RKO (cell line): ENCODE measurements at places on chromosomes 12 and 14.

GRCh38 chr12:113241191-113242025, 20.1 kb downstream of the TPCN1 start:
- no peak for DNase-seq

- DNase-seq, result no peak
Observed at GRCh38 chr14:52244328-52244727, 23.2 kb upstream of the PTGDR start.

- DNase-seq, result no peak
Observed at GRCh38 chr12:30525171-30525570, 170.5 kb downstream of the IPO8 start.

GRCh38 chr12:55972456-55972855, 1.4 kb upstream of the RAB5B start:
- DNase-seq, result no peak

- DNase-seq, result no peak
Observed at GRCh38 chr12:68789144-68789878, 18.7 kb upstream of the MDM2 start.

DNA sequence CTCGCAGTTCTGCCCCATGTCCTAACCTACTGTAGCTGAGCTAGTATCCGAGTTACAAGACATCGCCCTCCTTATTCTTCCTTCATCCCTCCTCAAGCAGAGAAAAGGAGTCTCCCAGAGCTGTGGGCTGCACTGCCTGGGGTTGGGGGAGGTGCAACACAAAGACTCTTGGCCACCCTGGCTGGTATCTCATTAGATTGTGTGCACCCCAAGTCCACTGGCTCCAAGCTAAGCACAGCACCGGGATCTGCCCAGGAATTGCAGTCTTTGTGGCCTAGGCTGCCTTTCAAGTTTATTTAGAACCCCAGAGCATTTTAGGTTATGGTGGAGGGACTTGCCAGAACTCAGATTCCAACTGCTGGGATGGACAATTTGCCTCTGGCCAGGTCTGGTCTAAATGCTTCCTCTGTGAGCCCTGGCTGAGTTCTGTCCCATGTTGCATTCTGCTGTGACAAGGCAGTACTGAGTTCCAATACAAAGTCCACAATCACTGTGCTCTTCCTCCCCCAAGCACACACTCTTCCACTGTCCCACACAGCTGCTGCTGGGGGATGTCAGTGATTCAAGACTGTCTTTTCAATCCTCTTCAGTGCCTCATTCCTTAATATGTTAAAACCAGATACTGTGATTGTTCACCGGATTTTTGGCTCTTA, 169.6 kb upstream of the CLEC14A start:
- DNase-seq, result no peak

DNA sequence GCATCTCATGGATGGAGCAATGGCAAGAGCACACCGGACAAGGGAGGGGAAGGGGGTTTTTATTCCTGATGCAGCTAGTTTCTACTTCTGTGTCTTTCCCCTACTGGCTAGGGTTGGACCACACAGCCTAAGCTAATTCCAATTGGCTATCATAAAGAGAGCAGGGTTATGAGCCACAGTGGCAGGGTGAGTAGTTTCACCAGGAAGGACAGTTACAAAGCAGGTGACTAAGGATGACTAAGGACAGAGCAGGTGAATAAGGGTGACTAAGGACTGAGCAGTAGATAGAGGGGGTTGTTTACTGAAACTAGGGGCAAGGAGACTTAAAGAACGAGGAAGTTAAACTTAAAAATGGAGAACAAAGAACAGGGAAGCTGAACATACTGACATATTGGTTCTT, 321.4 kb upstream of the SEL1L start:
- peak; percentile 24 for DNase-seq

DNA sequence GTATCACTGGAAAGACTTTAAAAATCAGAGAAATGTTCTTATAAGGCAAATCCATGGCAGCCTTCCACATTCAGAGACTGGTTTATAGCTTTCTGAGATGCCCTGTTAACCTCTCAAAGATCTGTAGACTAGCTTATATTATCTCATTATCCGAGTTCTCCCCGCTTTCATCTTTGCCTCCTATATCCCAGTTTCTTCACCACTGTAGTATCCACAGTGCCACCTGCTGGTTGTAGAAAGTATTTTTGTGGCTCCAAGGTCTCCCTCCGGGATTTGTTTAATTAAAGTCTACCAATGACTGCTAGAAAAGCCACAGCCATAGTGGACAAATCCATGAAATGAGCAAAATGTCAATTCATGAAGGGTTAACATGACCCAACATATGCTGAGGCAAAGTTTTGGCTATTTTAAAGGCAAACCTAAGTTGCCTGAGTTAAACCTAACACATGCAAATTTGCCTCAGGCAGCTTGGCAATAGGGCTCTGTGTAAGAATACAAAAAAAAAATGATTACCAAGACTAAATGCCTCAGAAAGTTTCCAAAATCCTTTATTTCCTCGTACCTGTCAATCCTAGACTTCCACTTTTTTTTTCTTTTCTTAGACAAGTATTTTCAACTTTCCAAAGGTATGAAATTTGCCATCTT, 218.8 kb upstream of the BMP4 start:
- DNase-seq, result peak; percentile 75

DNA sequence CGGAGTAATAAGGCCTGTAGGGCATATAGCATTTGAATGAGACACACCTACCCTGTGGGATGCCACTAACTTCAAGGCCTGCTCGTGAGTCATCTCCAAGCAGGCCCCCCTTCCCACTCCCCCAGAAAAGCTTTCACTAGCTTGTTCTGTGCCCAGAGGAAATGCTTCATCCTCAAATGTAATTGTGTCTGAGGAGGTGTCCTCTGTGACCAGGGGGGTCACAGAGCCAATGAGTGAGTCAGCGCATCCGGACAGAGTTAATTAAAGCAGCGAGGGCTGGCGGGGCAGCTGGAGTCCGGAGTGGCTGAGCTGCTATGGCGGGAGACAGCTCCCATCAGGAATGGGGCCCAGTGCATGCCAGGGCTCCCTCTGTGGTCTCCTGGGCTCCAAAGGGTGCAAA, 27.0 kb upstream of the ESRRB start:
- DNase-seq, result peak; percentile 86
